ENCODE measurements at places on chromosomes 1 and 21.

GRCh38 chr1:43708002-43708410, 670 bp downstream of the ST3GAL3 start:
- DNase-seq = no peak

DNA sequence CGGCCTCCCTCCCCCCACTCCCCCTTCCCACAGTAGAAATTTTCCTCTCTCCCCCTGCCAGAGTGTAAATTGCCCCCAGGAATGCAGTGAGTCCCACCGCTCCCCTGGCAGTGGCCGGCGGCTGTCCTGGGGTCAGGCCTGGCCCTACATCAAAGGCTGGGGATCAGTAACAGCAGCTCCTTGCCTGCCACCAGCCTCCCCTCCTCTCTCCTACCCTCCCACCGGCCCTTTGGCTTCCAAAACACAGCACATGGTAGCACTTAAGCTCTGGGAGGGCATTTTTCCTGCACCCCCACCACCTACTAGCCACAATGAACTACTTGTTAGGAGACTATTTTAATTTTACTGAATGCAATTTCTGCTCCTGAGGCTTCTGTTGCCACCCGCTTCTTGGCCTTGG, 9.0 kb upstream of the COL8A2 start:
- no peak for DNase-seq

- no peak for DNase-seq
Measured at GRCh38 chr1:160408864-160409263, 8.5 kb downstream of the VANGL2 start.

GRCh38 chr21:29347274-29347681, 48.6 kb downstream of the BACH1 start:
- DNase-seq = no peak

Data from HEK293T (cell line).